ENCODE measurements at places on chromosomes 6 and 20.

DNA sequence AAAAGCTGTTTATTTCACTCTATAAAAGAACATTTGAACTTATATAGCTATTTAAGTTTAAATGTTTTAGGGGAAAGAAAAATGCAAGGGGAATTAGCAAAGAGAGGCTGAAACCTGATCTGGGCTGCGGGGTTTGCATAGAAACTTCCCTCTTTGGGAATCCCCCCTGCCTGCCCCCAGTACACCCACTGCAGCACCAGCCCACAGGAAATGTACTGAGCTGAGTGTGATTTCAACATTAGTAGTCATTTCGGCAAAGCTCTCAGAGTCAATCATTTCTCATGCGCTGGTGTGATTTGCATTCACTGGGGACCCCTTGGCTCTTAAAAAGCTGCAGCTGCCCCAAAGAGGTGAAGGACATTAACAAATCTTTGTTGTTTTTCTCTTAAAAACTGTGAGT lies 859.4 kb downstream of the MAFB start:
- peak; percentile 10 for DNase-seq

DNA sequence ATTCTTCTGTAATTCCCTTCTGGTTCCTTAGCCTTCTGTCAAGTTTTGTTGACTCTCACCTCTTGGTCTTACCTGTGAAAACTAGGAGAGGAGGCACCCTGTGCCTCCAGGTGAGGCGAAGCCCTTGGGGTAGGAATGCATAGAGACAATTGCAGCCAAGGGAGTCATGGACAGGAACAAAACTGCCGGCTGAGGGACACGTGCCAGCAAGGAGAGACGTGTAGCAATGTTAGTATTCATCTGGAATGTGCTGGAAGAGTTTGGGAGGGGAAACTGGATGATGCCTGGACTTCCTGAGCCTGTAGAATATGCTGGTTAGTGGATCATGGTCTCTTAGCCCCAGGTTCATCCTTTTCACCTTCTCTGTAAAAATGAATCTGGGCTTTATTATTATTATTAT lies 3.9 kb upstream of the TIAM2 start:
- DNase-seq, result no peak

- no peak for DNase-seq
Measured at GRCh38 chr6:12719017-12719416, 2.5 kb downstream of the PHACTR1 start.

- DNase-seq, result no peak
Measured at GRCh38 chr6:40672087-40672486, 84.9 kb upstream of the LRFN2 start.

DNA sequence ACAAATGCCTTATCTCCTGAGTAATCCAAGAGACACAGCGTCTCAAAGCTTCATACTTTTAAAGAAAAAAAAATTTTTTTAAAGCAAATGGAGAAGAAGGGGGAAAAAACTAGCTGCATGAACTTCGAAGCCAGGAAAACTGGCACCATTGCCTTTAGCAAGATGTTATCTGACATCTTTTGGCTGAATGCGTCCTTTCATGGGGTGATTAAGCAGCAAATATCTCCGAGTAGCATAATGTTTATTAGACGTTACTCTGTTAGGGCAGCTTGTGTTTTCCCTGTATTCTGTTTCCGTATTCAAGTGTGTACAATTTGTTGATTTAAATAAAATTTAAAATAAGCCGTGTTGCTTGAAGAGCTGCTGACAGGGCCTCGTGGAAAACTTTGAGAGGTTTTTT lies 76.5 kb upstream of the TSHZ2 start:
- no peak for DNase-seq

GRCh38 chr20:23926526-23926880 lies 47.0 kb upstream of the CST5 start:
- DNase-seq, result no peak

DNA sequence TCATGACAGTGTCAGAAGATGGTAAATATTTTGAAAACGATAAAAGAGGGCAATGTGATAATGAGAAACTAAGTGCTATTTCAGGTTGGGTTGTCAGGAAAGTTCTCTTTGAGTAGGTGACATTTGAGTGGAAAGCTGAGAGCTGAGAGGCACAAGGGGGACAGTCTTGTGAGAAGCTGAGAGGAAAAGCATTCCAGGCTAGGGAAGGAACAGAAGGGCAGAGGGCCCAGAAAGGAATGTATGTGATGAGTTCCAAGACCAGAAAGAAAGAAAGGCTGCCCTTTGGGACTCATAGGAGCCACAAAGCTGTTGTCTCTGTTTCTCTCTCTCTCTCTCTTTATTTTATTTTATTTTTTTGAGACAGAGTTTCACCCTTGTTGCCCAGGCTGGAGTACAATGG lies 7.6 kb upstream of the RNF182 start:
- DNase-seq, result no peak

DNA sequence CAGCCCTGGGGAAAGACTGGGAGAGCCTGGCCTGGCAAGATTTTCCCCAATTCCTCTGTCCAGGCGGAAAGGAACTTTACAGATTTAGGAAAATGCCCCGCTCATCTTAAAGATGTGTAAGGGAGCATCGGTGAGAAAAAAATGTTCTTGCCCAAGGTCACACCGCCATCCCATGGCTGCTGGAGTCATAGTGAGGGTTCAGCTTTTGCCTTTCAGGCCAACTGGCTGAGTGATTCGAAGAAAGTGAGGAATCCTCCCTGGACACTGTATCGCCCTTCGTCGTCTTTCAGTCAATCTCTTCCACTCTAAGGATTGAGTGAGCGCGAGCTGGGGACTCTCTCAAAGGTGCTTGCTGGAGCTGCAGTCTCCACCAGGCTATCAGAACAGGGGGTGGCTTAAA lies 1.4 kb downstream of the WFDC2 start:
- peak; percentile 28 for DNase-seq

GRCh38 chr6:110034667-110035036 lies 56.5 kb downstream of the GPR6 start:
- no peak for DNase-seq

DNA sequence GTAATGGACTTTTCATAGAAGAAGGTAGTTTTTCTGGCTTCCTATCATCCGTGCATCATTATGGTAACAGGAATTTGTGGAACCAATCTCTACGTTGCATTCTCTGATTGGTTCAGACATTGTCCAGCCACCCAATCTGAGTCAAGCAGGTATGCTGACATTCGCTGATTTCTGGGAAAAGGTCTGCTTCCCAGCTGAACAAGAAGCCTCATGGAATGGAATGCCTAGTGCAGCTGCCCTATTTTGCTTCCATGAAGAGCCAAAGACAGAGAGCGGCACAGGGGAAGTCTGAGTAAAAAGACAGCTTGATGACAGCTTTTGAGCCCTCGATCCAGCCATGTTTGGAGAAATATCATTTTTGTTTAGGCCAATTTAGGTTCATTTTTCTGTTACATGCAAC lies 38.5 kb upstream of the TXLNB start:
- DNase-seq, result no peak

DNA sequence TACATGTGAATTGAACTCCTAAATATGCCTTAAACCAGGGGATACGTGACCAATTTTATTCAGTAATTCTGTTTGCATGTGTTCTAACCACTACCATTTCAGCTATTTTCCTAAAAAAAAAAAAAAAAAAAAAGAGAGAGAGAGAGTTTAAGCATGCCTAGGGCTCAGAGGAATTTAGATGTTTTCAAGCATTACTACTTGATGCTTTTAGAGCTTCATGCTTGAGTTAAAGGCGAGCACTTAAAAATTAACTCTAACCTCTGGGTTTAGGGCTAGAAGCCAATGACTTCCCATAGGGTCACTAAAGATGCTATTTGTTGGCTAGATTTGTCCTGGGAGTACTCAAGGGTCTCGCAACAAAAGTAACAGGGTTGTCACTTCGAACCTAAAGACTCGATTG lies 217.7 kb downstream of the ATXN1 start:
- no peak for DNase-seq

All from common myeloid progenitor, CD34-positive (primary cell).